Activated T-helper 9 cell treated with anti-CD3 and anti-CD28 coated beads, Interleukin-2, amount 50 U/mL, for 16 hours (primary cell): ENCODE measurements at places on chromosomes 2 and 18.

GRCh38 chr2:201064797-201065329, 6.6 kb downstream of the HYCC2 start:
- no peak for DNase-seq

DNA sequence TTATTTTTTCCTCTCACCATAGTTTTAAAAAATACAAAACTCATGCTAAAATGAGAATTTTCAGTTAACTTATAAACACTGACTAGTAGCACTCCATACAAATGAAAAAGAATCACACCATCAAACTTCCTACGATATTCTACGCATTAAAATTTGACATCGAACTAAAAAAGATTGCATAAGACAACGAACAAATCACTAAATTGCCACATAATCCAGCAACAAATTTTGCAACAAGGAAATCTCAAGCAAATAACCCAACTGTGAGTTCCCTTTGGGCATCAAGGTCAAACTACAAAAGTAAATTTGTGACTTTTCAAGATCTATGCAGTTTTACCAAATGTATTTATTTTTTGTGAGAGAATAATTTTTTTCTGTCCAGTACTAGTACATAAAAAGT, 1.5 kb downstream of the MAP3K2 start:
- DNase-seq = no peak

GRCh38 chr2:127220102-127220767, at the start of gene CYP27C1:
CYP27C1 (minus strand) TSS chr2:127220299; CDS start chr2:127220270, 29 bp downstream.
- DNase-seq = no peak

- DNase-seq = no peak
These were observed 122.8 kb upstream of the HS6ST1 start for GRCh38 chr2:128441341-128442052.

GRCh38 chr2:235936493-235936892, 231.7 kb downstream of the GBX2 start:
- DNase-seq = no peak

GRCh38 chr2:16205631-16206030, 265.3 kb downstream of the MYCN start:
- no peak for DNase-seq

DNA sequence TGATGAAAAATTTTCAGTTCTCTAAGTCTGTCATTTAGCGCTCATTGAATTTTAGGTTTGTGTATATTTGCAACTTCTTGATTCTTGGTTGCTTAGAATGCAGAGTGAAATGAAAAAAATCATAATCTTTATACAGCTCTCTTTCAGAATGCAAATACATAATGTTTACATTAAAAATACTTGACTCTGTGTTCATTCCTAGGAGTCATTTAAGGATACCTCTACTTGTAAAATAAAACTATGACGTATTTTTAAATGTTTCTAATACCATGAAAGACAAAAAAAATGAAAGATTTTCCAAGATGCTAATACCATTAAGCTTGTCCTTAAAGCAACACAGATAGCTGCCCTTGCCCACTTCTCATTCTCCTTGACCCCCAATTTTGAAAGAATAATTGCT, 259.0 kb downstream of the L3MBTL4 start:
- no peak for DNase-seq

DNA sequence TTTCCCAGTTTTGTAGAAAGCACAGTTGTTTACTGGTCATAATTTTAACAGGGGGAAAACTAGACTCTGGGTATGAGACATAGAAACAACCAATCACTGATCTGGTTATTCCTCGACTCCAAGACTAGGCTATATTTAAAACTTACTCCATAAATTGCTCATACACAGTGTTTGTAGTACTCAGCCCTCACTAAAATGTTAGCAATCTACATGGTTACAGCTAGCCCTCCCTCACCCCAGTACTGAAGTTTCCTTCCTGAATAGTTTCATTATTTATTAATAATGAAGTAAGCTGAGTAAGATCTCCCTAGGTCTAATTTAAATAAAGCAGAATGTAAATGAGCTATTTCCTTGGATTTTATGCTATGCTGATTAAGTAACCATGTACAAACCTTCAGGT, 275.1 kb downstream of the CDH20 start:
- DNase-seq = no peak

GRCh38 chr2:140718999-140719398, 1411.8 kb downstream of the LRP1B start:
- no peak for DNase-seq

DNA sequence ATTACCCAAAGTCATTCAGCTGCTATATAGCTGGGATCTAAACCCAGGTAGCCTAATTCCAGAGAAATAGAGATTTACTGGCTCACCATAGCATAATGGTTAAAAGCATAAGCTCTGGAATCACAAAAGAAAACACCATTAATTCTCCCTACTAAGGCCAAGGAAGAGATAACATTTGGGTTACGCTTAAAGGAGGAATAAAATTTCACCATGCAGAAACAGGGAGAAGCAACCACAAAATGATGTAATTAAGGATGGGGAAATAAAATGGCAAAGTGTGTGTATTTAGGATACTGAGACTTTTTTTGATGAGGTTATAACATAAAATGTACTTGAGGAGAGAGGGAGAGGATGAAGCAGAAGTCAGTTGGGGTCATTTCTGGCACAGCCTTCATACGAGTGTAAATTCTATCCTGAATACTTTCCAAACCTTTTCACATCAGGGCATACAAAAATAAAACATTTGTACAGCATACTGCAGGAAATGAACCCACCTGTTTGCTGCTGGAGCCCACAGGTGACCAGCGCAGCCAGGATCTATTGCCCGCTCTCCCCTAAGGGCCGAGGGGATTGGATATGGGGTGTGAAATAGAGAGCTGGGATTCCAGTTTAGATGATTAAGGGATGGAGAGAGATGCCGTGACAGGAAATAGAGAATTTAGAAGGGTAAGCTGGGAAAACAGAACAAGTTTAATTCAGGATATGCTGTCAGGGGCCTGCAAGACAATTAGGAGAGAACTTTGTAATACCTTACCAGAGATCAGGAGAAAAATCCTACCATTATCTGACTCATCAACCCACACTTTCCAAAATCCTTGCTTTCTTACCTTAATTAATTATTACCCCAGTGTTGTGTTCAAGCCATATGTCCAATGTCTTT, 43.8 kb upstream of the SERTAD2 start:
- no peak for DNase-seq

- no peak for DNase-seq
These were observed 111.4 kb downstream of the SPP2 start for GRCh38 chr2:234161932-234162331.

DNA sequence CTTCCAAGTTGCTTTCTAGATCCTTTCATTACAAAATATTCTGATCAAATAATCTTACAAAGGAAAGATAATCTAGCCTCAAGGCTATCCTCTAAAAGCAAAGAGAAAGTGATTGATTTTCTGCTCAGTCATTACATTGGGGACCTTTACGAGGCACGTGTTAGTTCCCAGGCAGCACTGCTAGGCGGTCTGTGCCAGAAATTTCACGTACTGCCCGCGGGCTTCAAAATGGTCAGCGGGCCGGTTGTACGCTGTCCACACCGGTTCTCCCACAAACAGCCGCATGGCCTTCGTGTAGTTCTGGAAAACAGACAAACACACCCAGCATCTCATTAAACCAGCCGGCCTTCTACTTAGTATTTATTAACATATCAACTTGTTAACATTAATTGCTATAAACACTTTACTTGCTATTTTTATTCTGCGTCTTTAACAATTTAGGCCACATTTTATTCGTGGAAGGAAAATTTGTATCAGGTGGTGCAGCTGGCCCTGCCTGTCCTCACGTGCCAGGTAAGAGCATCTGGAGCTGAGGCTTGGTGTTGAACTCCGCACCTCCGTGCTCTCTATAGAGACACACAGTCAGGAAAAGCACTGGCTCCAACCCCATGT, 20.4 kb downstream of the ADI1 start:
- no peak for DNase-seq

DNA sequence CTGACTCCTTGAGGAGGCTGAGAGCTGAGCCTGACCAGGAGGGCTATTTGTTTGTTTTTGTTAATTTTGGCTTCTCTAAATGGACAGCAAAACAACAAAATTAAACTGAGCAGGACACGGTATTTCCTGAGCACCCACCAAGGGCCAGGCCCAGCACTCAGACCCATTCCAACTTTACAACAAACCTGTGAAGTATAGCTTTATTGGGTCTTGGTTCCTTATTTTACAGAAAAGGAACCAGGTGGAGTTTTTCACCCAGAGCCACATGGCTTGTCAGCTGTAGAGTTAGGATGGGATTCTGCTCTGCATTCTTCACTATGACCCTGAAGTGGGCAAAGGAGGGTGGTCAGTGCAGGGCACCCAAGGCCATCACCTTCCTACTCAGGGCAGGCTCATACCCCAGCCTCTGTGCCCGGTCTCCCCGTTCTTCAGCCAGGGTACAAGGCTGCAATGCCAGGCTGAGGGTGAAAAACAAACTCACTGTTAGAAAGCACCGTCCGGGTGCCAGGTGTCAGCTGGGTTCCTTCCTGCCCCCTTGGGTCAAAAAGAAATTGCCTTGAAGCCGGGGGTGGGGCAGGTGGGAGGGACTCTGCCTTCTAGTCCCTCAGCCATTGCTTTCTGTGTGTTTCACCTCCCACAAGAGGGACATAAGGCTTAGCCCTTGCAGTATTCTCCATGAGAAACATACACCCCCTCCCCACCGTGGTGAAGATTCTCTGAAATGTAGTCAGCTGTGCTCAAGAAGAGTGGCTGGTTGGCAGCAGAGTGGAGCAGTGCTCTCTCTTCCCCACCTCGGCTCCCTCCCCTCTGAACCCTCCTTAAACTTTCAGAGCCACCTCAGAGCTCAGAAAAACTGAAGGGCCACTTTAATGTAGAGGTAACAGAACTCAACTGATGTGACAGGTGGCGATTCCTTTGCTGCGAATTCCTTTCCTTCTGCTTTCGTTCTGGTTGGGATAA, 2.2 kb downstream of the PSD4 start:
- no peak for DNase-seq

DNA sequence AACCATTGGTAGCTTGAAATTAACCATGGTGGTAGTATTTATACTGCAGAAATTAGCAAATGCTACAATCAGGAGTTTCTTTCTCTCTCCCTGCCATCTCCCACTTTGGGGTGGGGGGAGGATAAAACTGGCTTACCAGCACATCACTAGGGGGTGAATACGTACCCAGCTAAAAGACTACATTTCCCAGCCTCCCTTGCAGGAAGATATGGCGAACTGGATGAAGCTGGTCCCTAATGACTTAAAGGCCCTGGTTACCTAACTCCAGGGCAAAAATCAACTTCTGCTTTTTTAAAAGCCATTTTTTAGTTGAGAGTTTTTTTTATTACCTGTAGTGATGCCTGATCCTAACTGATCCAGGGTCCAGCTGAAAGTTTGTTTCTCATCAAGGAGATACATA, 70.3 kb upstream of the RAB12 start:
- DNase-seq = no peak

GRCh38 chr18:59672235-59672711, 24.9 kb downstream of the CCBE1 start:
- DNase-seq = no peak

DNA sequence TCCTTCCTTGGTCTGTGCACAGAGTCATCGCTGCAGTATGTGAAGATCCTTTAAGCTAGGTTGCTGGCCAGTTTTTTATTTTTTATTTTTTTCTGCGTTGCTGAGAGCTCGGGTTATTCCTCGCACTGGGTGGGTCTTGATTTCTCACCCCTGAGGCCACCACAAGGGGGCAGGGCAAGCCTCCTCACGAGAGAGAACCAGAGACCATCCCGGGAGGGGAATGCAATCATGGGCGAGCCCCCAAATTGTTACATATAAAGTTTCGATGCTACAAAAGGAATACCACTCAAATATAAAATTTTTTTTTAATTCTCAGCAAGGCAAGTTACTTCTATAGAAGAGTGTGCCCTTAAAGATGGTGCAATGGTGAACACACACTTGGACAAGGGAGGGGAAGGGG, 24.9 kb downstream of the HTR2B start:
- DNase-seq = no peak

DNA sequence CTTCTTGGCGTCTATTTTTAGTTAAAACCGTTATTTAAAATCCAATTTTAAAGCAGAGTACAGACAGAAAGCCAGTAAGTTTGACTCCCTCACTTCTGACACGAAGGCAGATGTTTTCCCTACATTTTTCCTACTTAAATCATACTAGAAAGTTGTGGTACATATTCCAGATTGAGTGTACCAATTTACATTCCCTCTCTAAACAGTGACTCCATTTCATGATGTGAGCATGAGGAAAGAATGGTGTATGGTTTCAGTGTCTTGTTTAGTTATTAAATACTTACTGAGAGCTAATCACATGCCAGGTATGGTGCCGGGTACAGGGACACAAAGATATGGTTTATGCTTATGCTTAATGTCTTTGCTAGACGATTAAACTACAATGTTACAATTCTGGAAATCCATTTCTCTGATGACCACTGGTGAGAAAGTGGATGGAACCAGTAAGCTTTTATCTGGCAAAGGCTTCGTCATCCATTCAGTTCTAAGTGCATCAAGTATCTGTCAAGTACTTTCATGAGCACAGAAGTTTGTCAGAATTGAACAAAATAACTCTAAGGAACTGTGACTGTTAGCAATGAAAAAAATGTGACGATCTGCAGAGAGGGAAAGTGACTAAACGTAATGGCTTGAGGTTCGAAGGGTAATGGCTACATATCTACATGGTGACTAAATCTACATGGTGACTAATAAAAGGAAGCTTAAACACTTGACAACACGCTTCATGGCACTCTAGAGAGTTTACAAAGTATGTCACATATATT, 25.7 kb downstream of the MAP4K3 start:
- no peak for DNase-seq

DNA sequence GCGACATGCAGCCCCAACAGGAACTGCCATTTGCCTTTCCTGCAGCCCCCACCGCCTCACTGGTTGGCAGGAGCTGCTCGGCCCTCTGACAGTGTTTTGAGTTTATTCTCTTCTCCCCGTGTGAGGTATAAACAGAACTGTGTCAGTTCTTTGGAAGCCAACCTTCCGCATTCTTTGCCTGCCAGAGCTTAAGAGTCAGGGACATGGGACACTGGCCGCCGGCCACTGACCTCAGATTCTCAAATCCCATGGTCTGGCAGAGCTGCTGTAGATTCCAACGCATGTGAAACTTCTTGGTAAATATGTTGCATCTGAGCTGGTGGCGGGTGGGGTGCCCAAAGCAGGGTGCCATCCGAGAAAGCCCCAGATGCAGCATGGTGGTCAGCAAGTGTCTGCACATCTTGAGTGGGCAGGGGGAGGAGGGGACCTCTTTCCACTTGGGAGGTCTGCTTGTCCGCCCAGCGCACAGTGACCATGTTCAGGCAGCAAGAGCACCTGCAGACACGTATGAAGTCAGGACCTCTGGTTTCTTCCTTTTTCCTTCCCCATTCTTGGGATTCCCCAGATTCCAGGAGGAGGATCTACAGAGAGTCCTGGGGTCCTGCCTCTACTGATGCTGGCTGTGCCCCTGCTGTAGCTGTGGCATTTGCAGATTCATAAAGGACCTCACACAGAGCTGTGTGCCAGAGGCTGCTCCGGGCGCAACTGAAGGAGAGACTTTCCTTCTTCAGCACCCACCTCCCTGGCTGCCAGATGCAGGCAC, 23.8 kb downstream of the ASB18 start:
- DNase-seq = no peak

- DNase-seq = no peak
These were observed 316.5 kb downstream of the MBD2 start for GRCh38 chr18:53907921-53908320.
